ENCODE measurements at places on chromosomes 1 and 21.

- DNase-seq = peak; percentile 73
These were observed 884 bp downstream of the H3-3A start for GRCh38 chr1:226063224-226063976.

GRCh38 chr1:26307363-26307781 is 936 bp upstream of the UBXN11 start:
- DNase-seq = no peak

DNA sequence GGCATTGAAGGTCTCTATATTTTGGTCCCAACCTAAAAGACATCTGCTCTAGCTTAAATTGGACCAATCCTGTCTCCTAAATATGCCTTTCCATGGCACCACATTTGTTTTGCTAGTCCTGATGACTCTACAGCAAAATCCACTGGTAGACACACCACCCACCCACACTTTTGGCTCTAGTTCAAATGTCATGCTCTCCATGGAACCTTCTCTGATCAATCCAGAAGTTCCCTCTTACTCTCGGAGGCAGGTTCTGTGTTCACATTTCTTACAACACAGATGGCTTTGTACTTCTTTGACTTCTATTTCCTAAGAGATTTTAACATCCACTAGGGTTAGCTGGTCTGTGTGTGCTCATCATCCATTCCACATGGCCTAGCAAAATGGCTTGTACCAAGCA is 151.3 kb downstream of the APP start:
- no peak for DNase-seq

DNA sequence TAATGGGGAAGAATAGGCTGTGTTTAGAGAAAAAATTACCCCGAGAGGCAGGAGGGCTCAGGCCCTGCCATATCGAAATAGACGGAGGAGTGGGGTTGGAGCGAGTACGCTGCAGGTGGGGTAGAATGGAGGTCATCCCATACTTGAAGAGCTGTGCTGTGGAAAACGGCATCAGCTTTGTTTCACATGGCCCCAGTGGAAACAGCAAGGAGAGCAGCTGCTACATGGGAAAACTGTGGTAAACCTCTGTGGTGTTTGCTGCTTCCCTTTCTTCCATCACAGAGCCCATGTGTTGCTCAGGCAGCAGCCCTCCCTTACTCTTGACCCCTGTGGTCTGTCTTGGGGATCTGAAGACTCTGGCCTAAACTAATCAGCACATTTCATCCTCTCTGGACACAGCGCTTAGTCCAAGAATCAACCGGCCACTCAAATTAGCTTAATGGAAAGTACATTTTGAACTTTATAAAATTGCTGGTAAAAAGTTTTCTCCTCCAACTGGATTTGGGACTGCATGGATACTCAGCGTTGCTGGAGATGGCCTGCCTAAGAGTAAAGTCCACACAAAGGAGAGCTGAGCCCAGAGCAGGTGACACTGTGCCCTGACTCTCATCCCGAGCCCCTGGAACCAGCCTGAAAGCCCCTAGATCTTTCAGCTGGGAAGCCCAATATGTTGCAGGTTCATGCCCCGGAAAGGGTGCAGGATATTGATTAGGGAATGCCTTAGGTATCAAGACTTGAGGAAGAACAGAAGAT is 127.1 kb upstream of the GADD45A start:
- DNase-seq = no peak

- no peak for DNase-seq
These were observed 253.5 kb downstream of the AKT3 start for GRCh38 chr1:243596431-243597062.

GRCh38 chr1:189616893-189617292 is 860.8 kb downstream of the BRINP3 start:
- peak; percentile 12 for DNase-seq

- no peak for DNase-seq
These were observed 11.2 kb downstream of the NPHP4 start for GRCh38 chr1:5981009-5981380.

GRCh38 chr21:42003051-42003461 is 7.1 kb downstream of the ZBTB21 start:
- DNase-seq = no peak

DNA sequence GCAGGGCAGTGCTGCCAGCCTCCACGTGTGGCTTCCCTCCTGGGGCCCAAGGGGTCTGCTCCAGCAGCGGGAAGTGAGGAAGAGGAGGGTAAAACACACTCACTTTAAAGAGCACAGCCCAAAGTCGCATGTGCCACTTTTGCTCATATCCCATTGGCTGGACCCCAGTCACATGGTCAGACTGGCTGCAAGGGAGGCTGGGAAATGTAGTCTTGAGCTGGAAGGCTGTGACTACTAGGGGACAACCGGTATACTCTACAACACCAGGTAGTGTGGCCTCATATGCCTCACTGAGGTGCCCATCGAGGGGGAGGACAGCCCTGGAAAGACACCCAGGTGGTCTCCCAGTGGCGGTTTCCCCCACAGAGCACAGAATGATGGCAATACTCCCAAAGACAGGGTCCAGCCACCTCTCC is 45.2 kb downstream of the CAMK2N1 start:
- DNase-seq = peak; percentile 43

- no peak for DNase-seq
These were observed 74.9 kb upstream of the MORC3 start for GRCh38 chr21:36245115-36245514.

DNA sequence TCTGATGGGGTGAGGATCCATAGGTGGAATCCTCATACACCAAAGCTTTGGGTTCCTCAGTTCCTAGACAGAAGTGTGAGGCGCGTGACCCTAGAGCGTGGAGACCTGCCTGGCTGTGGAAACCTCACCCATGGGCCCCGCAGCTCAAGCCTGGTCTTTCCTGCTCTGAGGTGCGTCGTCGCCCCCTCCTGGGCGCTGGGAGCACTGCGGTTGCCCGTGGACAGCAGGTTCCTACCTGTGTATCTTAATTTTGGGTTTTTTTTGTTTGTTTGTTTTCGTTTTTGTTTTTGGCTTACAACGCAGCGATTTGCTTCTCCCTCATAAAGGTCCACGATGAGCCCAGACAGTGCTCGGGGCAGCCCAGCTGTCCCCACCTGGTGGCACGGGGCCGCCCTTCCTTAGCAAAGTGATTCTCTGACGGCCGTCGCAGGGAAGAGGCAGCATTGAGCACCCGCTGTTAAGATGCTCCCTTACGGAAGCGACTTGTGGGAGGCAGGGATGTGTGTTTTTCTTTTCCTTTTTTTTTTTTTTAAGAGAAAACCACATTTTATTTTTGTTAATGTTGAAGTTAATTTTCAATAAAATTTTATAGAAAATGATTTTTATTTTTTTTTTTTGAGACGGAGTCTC is 36.5 kb upstream of the TRAPPC10 start:
- peak; percentile 83 for DNase-seq

DNA sequence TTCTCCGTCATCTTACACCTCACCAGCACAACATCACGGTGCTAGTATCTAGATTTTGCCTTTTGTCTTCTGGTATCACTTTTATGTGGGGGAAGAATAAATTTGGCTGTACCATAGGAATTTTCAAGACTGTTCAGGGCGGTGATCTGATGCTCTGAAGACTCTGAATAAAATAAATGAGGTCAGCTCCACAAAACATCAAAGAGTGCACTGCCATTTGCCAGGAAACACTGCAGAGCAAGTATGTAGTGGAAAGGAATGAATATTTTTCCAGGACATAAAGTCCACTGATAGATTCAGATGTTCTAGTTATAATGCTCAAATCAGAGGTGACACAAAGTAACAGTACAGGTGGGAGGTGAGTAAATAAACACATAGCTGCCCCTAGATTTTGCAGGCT is 56.3 kb downstream of the ZP4 start:
- DNase-seq = no peak

DNA sequence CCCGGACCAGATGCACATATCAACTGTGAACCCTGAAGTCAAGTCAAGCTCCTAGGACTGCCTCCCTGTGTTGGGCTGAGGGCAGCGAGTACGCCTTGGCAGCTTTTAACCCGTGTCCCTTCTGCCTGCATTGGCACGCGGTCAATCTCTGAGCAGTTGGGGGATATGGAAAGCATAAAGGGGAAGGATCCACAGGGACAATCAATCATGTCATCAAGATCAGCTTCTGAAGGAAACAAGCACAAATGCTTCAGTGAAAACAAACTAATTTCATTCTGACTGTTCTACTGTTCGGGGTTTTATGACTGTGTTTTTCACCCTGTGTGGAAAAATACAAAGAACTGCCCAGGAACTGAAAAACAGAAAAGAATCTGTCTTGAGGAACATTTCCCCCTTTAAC is 106.2 kb downstream of the RUNX1 start:
- no peak for DNase-seq

GRCh38 chr1:150066838-150067183 is 765 bp upstream of the VPS45 start:
- DNase-seq = no peak

GRCh38 chr1:224851848-224852261 is 77.6 kb upstream of the DNAH14 start:
- DNase-seq = no peak

DNA sequence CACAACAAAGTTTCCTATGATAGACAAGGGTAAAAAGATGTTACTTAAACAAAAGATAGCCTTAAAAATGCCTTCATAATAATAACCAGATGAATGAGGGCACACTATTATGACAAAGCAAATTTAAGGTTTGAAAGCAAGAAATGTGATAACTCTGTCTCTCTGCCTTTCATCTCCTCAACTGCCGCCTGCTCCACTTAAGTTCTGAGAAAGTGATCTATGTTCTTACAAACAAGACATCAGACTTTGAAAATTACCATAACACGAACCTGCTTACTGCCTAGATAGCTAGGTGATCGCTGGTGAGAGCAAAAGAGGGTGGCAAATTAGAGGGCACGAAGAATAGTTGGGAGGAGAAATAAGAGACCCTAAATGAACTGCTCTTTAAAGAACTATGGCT is 13.2 kb downstream of the C21orf91 start:
- no peak for DNase-seq

GRCh38 chr1:51756290-51756689 is 122.2 kb downstream of the NRDC start:
- no peak for DNase-seq

- no peak for DNase-seq
These were observed 3.4 kb upstream of the RPE65 start for GRCh38 chr1:68453060-68453670.

GRCh38 chr1:84352298-84353106 is 45.8 kb upstream of the DNASE2B start:
- DNase-seq = peak; percentile 12

DNA sequence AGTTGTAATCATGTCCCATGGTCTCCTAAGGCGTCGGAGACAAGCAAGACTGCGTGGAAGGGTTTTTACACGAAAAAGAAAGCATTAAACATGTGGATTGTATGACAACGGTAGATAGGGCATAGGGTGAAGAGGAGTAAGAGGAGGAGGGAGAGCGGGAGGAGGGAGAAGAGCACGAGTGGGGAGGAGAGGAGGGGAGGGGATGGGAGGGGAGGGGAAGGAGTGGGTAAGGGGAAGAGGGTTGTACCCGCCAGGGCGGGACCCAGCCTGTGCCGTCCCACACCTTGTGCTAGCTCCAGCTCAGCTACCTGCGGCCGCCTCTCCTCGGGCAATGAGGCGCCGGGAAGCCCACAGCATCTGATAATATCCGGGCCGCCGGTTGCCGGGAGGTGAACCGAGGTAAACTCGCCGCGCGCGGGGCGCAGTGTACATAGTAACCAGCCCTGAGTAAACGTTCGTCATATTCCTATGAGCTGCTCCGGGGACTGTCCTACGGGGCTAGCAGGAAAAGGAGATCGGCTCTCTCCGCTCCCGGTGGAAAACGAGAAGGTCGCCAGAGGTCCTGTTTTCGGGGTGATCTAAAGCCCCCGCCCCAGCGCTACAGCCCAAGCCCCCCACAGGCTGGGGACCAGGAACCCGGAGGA is 449 bp upstream of the RCAN3 start:
- DNase-seq = peak; percentile 78

GRCh38 chr1:54882519-54882918 is 4.5 kb downstream of the DHCR24 start:
- DNase-seq = no peak

GRCh38 chr1:14500041-14500440 is 98.4 kb upstream of the KAZN start:
- no peak for DNase-seq

GRCh38 chr21:19120591-19120990 is 717.0 kb upstream of the TMPRSS15 start:
- DNase-seq = no peak

DNA sequence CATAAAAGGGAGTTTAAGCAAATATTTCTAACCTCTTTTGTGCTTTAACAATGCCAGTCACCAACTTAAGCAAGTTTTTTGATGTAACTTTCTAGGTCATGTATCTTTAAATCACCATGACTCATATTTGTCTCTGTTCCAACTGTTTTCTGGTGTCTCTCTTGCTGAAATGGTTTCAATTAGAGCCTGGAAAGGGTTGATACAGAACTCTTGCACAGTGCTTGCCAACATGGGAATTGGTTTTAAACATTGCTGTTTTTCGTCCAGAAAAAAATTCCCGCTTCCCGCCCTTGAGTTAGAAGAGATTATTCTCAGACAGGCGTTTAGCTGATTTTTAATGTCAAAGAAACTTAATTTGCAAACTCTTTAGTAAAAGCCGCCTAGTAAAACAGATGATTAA is 46.4 kb upstream of the SLC22A15 start:
- DNase-seq = peak; percentile 72

- no peak for DNase-seq
These were observed 146.0 kb downstream of the MIS18A start for GRCh38 chr21:32132881-32133280.

GRCh38 chr1:98333406-98333805 is 328.1 kb upstream of the SNX7 start:
- DNase-seq = no peak

- DNase-seq = no peak
These were observed 94.0 kb downstream of the LRRC7 start for GRCh38 chr1:69661686-69662085.

- no peak for DNase-seq
These were observed 16.0 kb downstream of the QSOX1 start for GRCh38 chr1:180170546-180171151.

- DNase-seq = no peak
These were observed 21.5 kb downstream of the GJA5 start for GRCh38 chr1:147738739-147739476.

- peak; percentile 58 for DNase-seq
These were observed 4.9 kb downstream of the RGS1 start for GRCh38 chr1:192580351-192580962.

DNA sequence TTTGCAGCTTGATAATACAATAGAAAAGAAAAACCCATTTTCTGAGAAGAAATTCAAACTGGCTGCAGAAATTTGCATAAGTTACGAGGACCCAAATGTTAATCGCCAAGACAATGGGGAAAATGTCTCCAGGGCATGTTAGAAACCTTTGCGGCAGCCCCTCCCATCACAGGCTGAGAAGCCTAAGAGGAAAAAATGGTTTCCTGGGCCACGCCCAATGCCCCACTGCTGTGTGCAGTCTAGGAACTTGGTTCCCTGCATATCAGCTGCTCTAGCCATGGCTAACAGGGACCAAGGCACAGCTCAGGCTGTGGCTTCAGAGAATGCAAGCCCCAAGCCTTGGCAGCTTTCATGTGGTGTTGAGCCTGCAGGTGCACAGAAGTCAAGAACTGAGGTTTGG is 37.5 kb upstream of the TMEM61 start:
- no peak for DNase-seq
